ENCODE measurements at places on chromosomes 16 and 17. TPM values are rescaled to one million over a fixed set of nuclear protein-coding genes. Genes with fewer than 3 reads are reported as not detected.

DNA sequence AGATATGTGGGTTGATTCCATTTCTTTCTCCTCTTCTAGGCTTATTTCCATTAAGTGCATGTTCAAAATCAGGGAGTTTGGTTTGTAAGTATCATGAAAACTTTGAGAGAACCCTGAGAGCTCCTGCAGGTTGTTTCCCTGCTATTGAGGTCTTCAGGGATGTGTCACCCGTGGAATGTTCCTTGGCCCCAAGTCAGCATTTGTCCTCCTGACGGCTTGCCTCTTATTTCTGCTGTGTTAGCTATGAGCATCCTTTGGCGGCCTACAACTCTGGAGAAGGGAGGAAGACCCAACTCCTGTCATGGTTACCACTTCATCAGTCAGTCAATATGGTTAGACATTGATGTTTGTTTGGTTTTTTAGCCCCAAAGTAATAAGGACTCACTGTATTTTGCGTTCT is 180.8 kb downstream of the FTO start:
- H3K36me3 ChIP-seq = peaks cover 29% of the 10 kb centered on the region
- no peaks in the 10 kb centered on the region for H3K4me1 ChIP-seq
- H3K27me3 ChIP-seq = no peaks in the 10 kb centered on the region
- DNase-seq = no peak
- no peak overlapping the region for H3K4me3 ChIP-seq

The KCNH4 gene
- polyA plus RNA-seq = not detected

The CFAP119 gene
- 1.0 TPM for polyA plus RNA-seq

DNA sequence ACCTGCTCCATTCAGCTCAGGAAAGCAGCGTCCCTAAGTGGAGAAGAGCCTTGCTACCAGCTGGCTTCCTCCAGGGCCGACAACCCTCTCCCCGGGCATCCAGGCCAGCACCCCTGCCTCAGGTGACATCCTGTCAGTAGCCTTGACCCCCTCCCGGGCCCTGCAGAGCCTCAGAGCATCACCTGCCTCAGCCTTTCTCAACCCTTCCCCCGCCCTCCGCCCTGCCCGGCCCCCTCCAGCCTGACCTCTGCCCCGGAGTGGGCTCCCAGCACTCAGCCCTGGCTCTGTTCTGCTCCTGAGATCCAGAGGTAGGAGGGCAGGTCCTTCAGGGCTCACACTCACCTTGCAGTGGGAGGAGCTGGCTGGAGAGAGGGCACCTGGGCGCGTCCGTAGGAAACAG is 73.8 kb upstream of the METRNL start:
- H3K4me3 ChIP-seq = no peak overlapping the region
- H3K4me1 ChIP-seq = no peaks in the 10 kb centered on the region
- peaks cover 12% of the 10 kb centered on the region for H3K36me3 ChIP-seq
- DNase-seq = no peak
- no peak overlapping the region for H3K27ac ChIP-seq
